Neural crest cell (in vitro differentiated cells): ENCODE measurements at places on chromosomes 12 and 14. TPM values are rescaled to one million over a fixed set of nuclear protein-coding genes. Genes with fewer than 3 reads are reported as not detected.
A peak's percentile ranks its signal among the peaks of the same experiment; 100 is the strongest.

HVCN1 gene
- total RNA-seq = 3.8 and 4.9 TPM in 2 replicates

HOXC6 gene
- total RNA-seq = 10.7 and 11.0 TPM in 2 replicates

DNA sequence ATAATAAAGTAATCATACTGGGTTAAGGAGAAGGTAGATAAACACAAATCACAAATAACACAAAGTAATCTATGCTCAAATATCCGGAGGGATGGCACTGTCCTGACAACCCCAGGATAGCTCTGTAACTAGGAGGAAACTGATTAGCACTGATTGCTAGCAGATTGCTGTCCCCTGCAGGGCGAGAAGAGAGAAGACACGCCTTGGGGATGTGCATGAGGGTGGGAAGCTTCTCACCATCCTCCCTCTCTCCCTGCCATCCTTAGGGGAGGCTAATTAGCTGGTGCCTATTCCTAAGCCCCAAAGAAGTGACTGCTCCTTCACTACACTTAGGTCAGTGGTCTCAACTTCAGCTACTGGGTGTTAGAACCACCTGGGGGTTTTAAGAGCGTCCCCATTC, 27.0 kb upstream of the TMEM260 start:
- no peaks in the 10 kb centered on the region for H3K4me1 ChIP-seq
- no peak for DNase-seq
- H3K27me3 ChIP-seq = peaks cover 41% of the 10 kb centered on the region
- no peak overlapping the region for H3K4me3 ChIP-seq
- no peaks in the 10 kb centered on the region for H3K36me3 ChIP-seq
- no peak overlapping the region for H3K27ac ChIP-seq

- H3K36me3 ChIP-seq = no peaks in the 10 kb centered on the region
- no peak overlapping the region for H3K27ac ChIP-seq
- no peaks in the 10 kb centered on the region for H3K27me3 ChIP-seq
- H3K4me3 ChIP-seq = no peak overlapping the region
- DNase-seq = no peak
Measured at GRCh38 chr12:100656141-100656540, 82.7 kb downstream of the GAS2L3 start.

DNA sequence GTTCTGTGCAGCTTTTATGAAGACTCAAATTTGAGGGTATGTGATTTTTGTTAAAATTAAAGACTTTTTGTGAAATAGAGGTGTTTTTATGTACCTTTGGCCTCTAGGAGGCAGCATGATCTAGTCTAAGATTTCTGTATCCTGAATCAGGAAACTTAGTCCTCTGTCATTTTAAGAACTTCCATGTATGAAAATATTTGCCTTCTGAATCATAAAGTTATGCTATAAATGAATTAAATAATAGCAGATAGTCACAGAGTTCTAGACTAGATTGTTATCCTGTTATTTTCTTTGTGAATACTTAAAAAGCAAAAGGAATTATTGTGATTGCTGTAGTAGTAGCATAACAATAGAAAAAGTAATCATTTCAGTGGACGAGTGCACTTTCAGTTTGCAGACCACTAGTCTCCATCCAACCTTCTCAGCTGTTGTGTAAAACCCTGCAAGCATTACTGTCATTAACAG, 56.3 kb downstream of the FGD4 start:
- DNase-seq = peak; percentile 23
- H3K27me3 ChIP-seq = no peaks in the 10 kb centered on the region
- peaks cover 40% of the 10 kb centered on the region for H3K4me1 ChIP-seq
- H3K27ac ChIP-seq = no peak overlapping the region

GALNT8 gene
- 7.6 and 7.9 TPM in 2 replicates for total RNA-seq

ALG10B gene
- total RNA-seq = 14.2 and 17.1 TPM in 2 replicates

- no peak for DNase-seq
- peaks cover 5% of the 10 kb centered on the region for H3K36me3 ChIP-seq
- H3K4me1 ChIP-seq = peaks cover 9% of the 10 kb centered on the region
- no peak overlapping the region for H3K4me3 ChIP-seq
- H3K27me3 ChIP-seq = no peaks in the 10 kb centered on the region
Measured at GRCh38 chr12:49646871-49647654, 23.7 kb downstream of the PRPF40B start.

GRCh38 chr14:53249059-53249458, 95.9 kb upstream of the DDHD1 start:
- no peaks in the 10 kb centered on the region for H3K27me3 ChIP-seq
- H3K4me1 ChIP-seq = no peaks in the 10 kb centered on the region
- no peak for DNase-seq
- H3K27ac ChIP-seq = no peak overlapping the region
- H3K36me3 ChIP-seq = peaks cover 16% of the 10 kb centered on the region

EVL gene
- 197 and 218 TPM in 2 replicates for total RNA-seq

DNA sequence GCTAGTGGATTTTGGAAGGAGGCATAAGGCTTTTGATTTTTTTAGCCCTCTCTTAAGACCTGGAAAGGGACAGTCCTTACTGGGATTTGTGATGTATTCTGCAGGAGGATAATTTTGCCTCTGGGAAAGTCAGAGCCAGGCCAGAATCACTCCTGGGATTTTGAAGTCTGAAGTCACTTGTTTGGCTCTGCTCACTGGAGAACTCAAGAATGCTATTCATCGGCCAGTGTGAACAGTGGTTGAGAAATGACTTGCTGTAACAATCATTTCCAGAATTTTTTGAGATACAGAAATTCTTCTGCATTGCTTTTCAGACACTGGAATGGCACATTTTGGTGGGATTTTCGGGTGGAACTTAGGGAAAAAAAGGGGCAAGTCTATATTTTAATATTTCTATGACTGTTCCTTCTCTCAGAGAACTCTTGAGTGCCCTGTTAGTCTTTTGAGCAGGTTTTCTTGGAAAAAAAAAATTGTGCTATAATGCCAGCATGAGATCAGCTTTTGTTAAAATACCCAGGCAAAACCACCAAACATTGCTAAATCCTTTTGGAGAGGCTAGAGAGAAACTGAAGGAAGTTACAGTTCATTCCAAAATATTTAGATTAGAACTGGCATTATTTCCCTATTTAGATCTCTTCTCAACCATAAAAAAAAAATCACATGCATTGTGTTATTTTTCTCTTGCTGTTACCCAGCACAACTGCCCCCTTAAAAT, 26.1 kb upstream of the BHLHE41 start:
- H3K36me3 ChIP-seq = no peaks in the 10 kb centered on the region
- no peaks in the 10 kb centered on the region for H3K4me1 ChIP-seq
- no peak overlapping the region for H3K4me3 ChIP-seq
- H3K27ac ChIP-seq = no peak overlapping the region
- no peak for DNase-seq

DNA sequence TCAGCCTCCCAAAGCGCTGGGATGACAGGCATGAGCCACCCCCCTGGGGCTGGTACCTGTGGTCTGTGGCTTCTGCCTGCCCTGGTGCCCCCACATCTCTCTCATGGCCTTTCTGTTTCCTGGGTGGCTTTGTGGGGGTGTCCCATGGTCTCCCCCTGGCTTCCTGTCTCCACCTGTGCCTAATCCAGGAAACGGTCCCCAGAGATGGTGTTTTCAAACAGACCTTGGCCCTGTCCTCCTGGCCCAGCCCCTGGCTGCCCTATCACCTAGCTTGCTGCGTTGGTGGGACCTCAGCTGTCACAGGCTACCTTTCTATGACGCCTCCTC, 18.1 kb downstream of the MEG3 start:
- H3K27me3 ChIP-seq = peaks cover 5% of the 10 kb centered on the region
- DNase-seq = no peak
- no peaks in the 10 kb centered on the region for H3K36me3 ChIP-seq
- peaks cover 41% of the 10 kb centered on the region for H3K4me1 ChIP-seq
- no peak overlapping the region for H3K4me3 ChIP-seq
- no peak overlapping the region for H3K27ac ChIP-seq
